ENCODE measurements at places on chromosomes 3 and 15.

GRCh38 chr3:46670891-46671427 lies 22.5 kb downstream of the ALS2CL start:
- no peak for DNase-seq

DNA sequence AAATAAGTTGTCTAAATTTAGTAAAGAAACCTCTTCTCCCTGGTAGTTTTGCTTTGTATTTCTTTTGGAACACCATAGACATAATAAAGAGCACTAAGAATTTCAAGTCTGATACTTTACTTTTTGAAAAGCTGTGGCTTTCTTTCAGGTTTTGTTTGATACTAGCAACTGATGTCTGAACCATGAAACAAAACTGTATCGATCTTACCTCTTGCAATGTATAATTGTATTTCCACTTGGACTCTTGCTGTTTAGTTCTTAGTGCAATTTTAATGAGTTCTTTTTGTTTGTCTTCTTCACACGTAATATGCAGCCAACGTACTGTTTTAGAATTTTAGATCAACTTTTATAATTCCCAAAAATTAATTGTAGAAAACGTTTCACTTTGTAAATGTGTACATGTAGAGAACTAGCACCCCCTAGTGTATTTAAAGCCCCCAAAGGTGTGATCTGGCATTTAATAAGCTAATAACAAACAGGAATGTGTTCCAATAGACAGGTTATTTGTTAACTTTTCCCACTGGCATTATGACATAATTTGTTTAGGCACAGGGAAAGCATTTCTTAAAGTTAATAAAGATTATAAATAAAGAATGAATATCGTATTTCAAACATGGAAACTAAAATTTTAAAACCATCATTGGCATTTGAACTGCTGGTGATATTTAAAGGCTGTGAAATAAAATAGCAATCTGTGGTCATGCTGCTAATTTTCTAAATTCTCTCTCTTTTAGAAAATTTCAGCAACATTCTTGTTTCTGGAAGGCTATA lies 289.1 kb upstream of the DNAJC19 start:
- DNase-seq, result no peak

- no peak for DNase-seq
Measured at GRCh38 chr3:123310741-123311140, 109.0 kb downstream of the SEC22A start.

DNA sequence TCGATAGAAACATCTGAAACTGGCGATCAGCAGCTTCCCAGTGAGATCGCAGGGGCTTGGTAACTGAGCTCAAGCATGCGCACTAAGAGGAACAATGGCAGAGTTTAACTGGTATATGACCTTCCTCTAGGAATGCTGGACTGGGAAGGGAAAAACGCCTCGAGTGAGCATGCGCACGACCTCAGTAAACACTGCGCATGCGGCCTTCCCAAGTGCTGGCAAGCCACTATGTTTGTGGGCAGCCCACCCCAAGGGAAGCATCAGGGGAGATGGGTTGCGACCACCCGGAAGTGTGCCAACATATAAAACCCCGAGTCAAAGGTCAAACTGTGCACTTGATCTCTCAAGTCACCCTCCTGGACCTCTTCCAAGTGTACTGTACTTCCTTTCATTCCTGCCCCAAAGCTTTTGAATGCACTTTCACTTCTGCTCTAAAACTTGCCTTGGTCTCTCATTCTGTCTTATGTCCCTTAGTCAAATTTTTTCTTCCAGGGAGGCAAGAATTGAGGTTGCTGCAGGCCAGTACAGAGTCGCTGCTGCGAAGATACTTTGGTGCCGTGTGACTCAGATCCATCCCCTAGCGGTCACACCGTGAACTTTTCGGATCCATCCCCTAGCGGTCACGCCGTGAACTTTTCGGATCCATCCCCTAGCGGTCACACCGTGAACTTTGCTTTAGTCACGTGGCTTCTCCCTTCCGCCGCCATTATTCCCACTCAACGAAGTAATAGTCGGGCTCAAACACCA lies 243.3 kb downstream of the FAM43A start:
- DNase-seq, result no peak

GRCh38 chr3:123147754-123148535 lies 53.8 kb upstream of the SEC22A start:
- DNase-seq, result no peak

DNA sequence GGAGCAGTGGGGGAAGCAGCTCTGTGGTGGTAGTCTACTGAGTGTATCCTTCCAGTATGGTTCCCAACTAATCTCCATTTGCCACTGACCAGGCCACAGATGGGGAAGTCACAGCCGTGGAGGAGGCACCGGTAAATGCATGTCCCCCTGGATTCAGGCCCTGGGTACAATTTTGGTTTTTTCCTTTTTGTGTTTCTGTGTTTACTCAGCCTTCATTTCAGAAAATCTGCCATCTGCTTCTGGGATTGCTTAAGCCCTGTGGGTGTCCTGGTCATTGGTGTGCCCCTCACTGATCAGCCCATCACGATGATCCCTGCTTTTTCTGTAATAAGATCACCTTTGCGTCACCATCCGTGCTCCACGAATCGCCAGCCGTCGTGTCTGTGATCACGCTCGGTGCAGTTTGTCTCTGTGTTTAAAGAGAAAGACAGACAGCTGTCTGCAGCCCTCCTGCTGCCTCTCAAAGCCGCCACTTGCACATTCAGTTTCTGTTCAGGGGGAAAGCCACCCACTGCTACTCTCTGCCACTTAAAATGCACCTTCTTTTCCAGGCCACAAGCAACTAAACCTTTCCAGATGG lies 68.9 kb downstream of the DNASE1L3 start:
- no peak for DNase-seq

DNA sequence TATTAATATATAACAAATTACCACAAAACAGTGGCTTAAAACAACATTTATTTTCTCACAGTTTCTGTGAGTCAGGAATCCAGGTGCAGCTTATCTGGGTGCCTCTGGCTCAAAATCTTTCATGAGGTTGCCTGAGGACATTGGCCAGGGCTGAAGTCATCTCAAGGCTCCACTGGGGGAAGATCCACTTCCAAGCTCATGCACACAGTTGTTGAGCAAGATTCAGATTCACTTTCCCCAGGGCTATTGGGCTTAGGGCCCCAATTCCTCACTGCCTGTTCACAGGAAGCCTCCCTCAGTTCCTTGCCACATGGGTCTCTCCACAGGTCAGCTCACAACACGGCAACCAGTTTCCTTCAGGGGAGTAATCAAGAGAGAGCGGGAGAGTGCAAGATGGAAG lies 35.0 kb downstream of the RFTN1 start:
- DNase-seq, result peak; percentile 28

DNA sequence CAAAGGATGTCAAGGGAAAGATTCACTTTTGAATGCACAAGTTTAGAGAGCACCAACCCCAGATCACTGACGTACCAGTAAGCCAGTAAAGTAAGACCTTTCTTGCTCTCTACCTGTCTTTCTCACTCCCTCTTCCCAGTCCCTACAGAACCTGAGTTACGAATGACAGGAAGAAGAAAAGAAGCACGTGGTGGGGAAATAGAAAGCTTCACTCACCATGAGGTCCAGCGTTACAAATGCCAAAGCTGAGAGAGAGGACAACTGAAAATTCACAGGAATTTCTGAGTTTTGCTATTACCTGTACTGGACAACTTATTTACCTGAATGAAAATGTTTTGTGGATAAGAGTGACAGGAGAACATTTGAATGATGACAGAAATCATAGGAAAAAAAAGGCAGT lies 133.2 kb upstream of the GBE1 start:
- no peak for DNase-seq

- DNase-seq, result peak; percentile 57
Measured at GRCh38 chr3:15557511-15557946, 36.0 kb upstream of the COLQ start.

- no peak for DNase-seq
Measured at GRCh38 chr15:38042211-38042610, 107.8 kb downstream of the TMCO5A start.

- no peak for DNase-seq
Measured at GRCh38 chr3:157387708-157388435, 48.8 kb upstream of the PTX3 start.

DNA sequence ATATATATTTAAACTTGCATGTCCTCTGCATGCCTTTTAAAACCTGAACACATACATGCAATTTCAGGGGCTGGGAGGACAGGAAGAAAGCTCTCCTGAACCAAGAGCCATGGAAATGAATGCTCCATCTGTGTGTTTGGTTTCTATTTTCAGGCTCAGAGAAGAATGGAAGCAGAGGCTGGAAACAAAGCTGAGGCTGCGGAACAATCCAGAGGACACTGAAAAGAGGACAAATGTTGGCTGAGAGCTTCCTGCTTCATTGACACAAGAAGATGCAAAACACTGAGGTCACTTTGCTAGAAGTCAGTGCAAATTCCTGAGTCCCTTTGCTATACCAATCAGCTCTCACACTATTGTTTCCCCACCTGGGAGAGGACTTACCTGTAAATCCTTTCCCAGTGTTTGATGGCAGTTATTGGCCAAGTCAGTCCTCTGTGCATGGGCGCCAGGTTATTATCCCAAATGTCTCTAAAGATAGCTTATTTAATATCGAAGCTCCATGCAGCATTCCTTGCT lies 12.7 kb downstream of the FAM240A start:
- DNase-seq, result no peak

GRCh38 chr3:46895204-46895660 lies 17.7 kb downstream of the PTH1R start:
- no peak for DNase-seq

GRCh38 chr3:37626736-37627565 lies 234.7 kb upstream of the CTDSPL start:
- no peak for DNase-seq

- no peak for DNase-seq
Measured at GRCh38 chr15:35876762-35877161, 330.8 kb upstream of the DPH6 start.

DNA sequence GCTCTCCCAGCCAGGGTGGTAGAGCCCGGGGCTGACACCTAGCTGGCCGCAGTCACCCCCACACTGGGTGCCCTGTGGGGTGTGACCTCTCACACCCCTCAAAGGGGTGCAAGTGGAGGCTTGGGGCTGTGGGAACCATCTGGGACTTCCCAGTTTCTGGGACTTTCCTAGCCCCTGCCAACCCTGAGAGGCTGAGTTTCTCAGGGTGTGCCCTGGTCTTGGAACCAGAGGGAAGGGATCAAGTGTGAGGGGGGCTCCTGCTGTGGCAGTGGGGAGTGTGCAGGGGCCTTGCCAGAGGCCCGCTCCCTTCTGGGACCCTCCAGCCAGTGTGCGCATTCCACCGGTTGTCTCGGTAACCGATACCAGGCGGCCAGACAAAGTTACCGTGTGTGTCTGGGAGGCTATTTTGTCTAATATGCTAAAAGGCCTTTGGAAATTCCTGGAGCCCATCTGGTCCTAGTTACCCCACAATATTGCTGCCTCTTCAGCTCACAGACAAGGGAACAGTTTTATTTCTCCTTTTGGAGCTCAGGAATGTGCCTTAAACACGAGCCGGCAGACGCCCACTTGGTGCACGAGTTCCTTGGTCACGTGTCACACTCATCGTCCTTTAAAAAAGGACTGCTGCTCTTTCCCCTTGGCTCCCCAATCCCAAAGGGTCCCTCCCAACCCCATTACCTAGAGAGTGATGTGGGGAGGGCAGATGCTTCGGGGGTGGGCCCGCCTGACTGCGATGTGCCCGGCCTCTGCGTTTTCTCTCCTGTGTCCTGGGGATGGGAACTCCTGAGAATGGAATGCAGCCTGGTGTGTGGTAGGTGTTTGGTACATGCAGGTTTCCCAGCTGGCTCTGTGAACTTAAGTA lies 33.2 kb downstream of the HDAC11 start:
- peak; percentile 51 for DNase-seq

GRCh38 chr3:182000447-182000846 lies 288.7 kb downstream of the SOX2 start:
- DNase-seq, result no peak

DNA sequence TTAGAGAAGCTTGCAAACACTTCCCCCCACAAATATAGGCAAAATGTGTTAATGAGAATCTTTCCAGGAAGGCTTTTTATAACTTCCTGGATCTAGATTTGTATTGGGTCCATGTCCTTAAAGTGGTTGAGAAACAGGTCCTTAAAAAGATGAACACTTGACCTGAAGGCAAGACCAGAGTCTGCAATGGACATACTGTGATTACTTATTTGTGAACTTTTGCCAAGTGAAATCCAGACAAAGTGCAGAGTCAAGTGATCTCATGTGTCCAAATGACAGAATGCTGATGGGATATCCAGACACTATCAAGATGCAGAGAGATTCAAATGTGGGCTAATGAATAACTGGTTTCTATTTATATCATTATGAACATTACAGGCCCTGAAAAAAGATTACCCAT lies 43.8 kb downstream of the FRMD4B start:
- DNase-seq, result no peak

GRCh38 chr3:105473521-105474223 lies 107.0 kb downstream of the ALCAM start:
- DNase-seq, result no peak

DNA sequence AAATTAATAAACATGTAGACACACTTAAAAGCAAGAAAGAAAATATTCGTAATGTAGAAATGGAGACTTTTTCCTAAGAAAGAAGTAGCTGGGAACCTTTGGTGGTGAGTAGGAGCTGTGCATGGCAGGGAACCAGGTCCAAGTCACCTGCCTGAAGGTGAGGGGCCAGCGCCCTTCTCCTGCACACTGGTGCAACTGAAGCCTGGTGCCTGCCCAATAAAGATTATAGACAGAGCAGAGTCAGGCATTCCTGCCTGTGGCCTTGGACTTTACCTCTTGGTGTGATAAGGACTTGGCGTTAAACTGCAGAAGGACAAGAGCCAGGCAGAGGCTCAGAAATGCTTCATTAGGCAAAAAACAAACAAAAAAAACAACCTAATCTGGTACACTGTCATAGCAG lies 14.2 kb downstream of the CFAP91 start:
- DNase-seq, result no peak

- no peak for DNase-seq
Measured at GRCh38 chr3:127821394-127821793, 921 bp downstream of the MGLL start.

DNA sequence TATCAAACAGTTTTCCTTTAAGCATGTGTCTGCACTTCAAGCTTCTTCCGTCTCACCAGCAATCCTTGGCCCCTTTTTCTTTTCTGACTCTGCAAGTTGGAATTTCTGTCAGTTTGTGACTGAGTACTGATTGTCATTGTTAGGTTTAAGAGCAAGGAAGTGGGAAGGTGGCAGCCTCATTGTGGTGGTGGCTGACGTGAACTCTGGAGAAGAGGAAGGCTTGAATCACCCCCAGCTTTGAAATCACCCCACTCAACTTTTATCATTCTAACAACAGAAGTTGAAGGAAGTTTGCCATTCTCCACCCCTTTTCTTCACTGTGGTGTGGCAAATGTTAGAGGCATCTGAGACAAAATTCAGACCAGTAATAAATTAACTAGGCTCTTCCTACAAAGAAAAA lies 231.6 kb upstream of the AGTR1 start:
- DNase-seq, result no peak

GRCh38 chr3:55180161-55180560 lies 252.3 kb upstream of the LRTM1 start:
- DNase-seq, result no peak

DNA sequence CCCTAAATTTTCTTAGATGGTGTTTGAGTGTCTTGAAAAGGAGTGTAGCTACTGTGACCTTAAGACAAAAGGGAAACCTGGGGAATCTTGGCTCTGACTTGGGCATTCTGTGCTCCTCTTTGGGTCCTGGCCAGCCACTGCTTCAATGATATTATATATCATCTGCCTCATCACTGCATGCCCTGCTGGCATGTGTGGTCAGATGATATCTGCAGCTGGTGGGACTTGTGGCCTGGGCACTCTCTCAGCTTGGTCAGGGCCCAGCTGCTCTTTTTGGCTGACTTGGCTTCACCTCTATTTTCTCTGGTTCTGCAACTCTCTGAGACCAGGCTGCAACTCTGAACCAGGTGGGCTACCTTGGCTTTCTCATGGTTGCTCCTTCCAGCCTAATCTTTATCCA lies 446.1 kb upstream of the RARB start:
- no peak for DNase-seq

- no peak for DNase-seq
Measured at GRCh38 chr3:6321999-6322398, 538.9 kb upstream of the GRM7 start.

All from fibroblast of the conjunctiva (primary cell).